Head of caudate nucleus (tissue), 42 donors: ENCODE measurements at places on chromosomes 1 and 21.

GRCh38 chr1:231369282-231369681 lies 31.2 kb downstream of the SPRTN start:
- peak; percentile 73 for DNase-seq

DNA sequence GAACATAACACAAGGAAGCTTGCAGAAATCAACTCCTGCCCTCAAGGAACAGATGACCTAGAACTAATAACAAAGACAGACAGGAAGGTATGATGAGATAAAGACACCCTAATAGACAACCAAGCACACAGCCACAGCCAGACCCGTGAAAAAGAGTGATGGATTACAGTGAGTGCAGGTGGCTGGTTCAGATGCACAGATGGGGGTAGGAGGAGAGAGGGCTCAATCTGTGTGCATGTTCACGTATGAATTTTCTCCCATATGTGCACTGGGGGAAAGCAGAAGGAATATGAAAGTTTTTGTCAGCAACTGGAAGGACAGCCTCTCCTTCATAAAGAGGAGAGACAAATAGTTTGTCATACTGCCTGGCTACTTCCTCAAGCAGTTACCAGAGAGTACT lies 367.1 kb downstream of the PBX1 start:
- no peak for DNase-seq

- no peak for DNase-seq
These were observed 3.9 kb downstream of the RPS6KC1 start for GRCh38 chr1:213054733-213055591.

DNA sequence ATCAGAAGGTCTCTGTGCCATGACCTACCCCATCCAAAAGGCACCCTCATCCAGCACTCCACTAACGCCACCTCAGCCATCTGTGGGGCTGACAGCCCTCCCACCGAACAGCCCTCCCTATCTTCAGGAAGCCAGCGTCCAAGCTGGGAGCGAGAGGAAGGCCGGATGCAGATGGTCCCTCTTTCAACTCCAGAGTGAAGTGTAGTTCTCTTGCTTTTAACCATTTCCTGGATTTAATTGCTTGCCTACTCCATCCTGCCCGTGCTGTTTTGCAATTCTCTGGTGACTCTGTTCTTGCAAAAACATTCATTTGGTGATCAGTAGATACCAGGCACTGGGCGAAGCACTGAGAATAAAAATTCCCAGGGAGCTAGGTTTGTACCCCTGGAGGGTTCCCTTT lies 8.2 kb upstream of the DYRK1A start:
- no peak for DNase-seq

DNA sequence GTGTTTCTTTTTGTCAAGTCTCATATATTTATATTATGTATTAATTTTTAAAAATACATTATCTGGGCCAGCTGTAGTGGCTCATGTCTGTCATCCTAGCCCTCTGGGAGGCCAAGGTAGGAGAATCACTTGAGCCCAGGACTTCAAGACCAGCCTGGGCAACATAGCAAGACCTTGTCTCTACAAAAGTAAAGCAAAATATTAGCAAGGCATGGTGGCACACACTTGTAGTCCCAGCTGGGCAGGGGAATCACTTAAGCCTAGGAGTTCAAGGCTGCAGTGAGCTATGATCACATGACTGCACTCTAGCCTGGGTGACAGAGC lies 189.1 kb downstream of the SMYD3 start:
- DNase-seq: no peak

GRCh38 chr21:41754479-41754891 lies 12.4 kb downstream of the RIPK4 start:
- no peak for DNase-seq

DNA sequence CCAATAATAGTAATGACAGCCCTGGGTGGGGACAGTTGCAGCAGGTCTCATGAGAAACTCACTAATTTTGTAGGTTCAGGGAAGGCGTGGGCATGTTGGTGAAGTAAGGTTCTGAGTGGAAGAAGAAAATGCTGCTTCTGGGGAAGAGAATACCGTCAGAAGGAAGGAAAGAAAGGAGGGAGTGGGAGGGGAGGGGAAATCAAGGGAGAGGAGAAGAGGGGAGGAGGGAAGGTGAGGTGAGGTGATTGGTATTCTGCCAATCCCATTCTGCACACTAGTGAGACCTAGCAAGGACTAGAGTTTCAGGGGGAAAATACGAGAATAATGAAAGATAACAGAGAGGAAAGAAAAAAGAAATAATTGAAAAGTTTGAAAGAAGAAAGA lies 32.4 kb upstream of the MGST3 start:
- DNase-seq: no peak

DNA sequence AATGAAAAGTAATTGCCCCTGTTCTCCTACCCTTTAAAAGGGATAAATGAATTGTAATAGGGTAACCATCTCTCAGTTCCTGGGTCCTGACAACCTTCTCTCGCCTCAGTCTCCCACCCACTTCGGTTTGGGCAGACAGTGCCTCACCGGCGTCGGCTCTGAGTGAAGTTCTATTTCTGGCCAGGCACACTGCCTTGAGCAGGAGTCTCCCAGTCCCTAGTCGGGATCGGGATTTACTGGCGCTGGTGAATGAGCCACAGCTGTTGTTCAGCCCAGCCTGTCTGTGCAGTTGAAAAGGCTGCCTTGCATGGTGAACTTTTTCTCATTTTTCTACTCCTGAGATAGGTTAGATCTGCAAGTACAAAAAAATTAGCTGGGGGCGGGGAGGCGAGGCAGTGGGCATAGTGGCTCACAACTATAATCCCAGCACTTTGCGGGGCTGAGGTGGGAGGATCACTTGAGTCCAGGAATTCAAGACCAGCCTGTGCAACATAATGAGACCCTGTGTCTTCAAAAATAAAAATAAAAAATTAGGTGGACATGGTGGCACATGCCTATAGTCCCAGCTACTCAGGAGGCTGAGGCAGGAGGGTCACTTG lies 7.4 kb downstream of the PLEKHM2 start:
- DNase-seq: no peak

- DNase-seq: no peak
These were observed 111.9 kb upstream of the KAZN start for GRCh38 chr1:14486401-14487201.

- no peak for DNase-seq
These were observed 779 bp downstream of the TLR5 start for GRCh38 chr1:223142269-223142668.

DNA sequence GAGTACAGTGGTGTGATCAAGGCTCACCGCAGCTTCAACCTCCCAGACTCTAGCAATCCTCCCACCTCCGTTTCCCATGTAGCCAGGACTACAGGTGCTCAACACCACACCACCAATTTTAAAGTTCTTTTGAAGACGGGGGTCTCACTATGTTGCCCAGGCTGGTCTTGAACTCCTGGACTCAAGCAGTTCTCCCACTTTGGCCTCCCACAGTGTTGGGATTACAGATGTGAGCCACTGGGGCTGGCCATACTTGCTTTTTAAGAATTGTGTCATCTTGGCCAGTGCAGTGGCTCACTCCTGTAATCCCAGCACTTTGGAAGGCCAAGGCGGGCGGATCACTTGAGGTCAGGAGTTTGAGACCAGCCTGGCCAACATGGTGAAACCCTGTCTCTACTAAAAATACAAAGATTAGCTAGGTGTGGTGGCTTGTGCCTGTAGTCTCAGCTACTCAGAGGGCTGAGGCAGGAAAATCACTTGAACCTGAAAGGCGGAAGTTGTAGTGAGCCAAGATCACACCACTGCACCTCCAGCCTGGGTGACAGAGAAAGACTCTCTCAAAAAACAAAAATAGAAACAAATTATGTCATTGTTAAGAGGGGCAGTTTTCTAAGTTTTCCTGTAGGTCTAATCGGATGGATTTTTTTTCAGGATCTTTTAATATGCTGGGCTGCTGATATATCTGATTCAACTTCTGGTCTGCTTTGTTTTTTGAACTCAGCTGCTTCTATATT lies 18.7 kb downstream of the AK4 start:
- no peak for DNase-seq

- no peak for DNase-seq
These were observed 409.5 kb upstream of the ADGRL2 start for GRCh38 chr1:81391125-81391828.

- no peak for DNase-seq
These were observed 25.4 kb upstream of the S100A7 start for GRCh38 chr1:153485863-153486262.

DNA sequence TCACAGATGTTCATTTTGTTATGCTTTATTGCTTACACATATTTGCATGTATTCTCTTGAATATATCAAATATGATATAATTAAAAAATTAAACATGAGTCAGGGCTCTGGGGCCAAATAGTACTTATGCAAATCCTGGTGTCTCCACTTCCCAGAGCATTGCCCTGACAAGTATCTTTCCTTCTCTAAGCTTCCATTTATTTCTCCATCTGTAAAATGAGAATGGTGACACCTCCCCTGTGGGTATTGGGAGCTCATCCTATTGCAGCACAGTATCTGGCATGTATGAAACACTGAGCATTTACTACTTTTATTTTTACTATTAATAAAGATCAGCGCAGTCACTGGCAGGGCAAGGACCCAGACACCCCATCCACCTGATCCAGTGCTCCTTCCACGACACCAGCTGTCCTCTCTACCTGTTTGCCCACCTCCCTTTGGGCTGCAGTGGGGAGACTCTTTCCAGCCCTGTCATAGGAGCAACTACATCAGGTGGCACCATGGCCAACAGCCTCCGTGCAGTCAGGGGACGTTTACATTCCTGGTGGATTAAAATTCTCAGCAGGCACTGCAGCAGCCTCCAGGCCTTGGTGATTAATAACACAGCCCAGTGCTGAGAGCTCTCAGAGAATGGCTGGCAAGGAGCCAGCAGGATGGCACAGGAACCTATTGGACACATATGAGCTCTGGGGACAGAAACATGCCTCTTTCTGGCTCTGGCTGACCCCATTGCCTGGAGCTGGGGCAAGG lies 113.0 kb downstream of the DMRTB1 start:
- DNase-seq: peak; percentile 7

DNA sequence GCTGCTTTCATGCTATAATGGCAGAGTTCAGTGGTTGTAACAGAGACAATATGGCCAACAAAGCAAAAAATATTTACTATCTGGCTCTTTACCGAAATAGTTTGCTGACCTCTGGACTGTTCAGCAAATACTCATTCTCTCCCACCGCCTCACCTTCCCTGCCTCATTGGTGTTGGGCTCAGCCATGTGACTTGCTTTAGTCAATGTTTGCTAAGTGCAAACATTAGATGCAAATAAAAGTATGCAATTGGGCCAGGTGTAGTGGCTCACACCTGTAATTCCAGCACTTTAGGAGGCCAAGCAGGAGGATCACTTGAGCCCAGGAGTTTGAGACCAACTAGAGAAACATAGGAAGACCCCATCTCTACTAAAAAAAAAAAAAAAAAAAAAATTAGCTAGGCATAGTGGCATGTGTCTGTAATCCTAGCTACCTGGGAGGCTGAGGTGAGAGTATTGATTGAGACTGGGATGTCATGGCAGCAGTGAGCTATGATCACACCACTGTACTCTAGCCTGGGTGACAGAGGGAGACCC lies 55.1 kb downstream of the RPL5 start:
- no peak for DNase-seq

- no peak for DNase-seq
These were observed 870.7 kb downstream of the LRRIQ3 start for GRCh38 chr1:73327180-73327793.

- no peak for DNase-seq
These were observed 10.2 kb downstream of the KMO start for GRCh38 chr1:241542199-241542907.

DNA sequence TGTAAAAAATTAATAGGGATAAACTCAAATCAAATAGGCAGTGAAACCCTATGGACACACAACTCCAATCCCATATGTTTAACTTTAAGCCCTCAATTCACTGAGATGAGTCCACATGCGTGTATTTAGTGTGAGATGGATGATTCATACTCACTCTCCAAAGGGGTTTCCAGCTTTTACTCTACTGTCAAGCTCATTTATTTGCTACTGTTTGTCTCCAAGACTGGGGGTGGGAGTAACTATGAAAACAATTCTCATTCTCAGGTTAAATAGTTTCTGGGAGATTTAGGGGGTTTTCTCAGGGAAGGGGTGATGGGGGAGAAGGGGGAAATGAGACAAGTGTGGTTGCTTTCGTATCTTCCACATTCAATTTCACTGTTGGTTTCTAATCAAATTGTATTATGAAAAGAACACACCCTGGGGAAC lies 2.7 kb downstream of the RAB29 start:
- DNase-seq: no peak

DNA sequence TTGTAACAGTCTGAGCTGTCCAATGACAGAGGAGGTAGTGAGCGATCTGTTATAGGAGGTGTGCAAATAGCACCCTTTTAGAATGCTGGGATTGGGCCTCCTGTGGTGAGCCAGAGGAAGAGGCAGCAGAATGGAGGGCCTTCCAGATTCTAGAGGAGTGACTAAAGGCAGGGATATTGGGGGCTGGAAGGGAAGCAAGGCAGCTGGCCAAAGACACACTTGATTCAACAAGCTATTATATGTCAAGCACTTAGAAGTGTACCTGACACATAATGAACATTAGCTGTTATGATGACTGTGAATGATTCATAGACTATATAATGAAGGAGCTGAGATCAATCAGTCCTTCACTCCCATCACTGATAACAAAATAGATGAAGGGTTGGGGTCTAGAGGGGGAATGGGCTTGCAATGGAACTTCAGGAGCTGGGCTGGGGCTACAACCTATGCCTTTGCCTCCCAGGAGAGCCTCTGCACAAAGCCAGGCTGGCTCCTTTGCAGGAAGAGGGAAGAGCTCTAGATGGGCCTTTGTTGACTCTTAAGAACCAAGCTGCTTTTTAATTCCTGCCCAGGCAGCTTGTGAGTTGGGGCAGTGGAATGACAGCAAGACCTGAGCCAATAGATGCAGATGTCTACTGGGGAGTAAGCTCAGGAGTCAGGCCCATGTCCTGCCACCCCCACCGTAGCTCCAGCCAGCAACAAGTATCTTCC lies 2.3 kb upstream of the MKNK1 start:
- no peak for DNase-seq

DNA sequence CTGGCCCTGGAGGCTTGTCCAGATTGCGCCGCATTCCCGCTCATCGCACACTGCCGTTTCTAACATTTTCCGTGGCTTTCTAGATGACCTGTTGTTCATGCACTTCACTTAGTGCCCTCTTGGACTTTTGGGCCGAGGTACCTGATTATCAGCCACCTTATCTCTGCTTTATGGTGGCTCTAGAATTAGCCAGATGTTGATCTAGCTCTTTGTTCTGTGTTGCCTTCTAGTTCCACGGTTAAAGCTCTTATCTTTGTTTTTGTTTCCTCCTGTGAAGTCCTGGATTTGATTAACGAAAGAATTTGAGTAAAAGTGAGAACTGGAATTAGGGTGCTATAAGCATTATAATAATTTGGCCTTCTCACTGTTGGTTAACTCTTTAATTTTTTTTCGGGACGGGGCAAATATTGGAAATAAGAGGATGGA lies 945 bp downstream of the RNPEP start:
- DNase-seq: no peak

- no peak for DNase-seq
These were observed 18.9 kb downstream of the HSF2BP start for GRCh38 chr21:43640400-43640799.

DNA sequence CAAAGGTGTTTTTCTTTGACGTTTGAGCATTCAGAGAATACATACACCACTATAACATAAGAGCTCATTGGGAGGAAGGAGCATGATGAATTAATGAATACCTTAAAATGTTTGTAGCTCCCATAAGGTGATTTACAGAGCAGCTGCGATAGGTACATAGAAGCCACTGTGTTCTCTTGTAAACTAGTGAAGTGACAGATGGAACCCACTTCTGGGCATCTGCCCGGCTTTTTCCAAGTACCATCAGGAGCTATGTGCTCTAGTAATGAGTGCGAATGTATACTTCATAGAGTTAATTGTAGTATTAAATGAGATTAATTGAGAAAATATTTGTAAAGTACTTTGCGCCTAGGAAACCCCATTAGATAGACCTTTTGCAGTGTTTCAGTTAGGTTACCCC lies 48.4 kb downstream of the HENMT1 start:
- no peak for DNase-seq

GRCh38 chr1:156692925-156693847 lies 12.2 kb downstream of the CRABP2 start:
- DNase-seq: no peak
